ACHN (cell line): ENCODE measurements at places on chromosomes 12 and 14.
A peak's percentile ranks its signal among the peaks of the same experiment; 100 is the strongest.

DNA sequence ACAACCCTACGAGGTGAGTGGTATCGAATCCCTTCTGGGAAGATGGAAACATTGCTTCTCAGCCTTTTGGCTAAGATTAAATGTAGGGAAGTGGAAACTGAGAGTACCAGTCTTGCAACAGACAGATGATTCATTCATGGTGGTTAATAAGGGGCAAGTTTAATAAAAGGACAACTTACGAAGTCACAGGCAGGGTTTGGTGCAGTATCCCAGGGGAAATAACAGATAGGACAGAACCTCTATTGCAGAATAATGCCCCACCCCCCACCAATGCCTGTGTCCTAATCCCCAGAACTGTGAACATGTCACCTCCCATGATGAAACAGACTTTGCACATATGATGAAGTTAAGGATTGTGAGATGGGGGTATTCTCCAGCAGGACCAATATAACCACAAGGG lies 212.5 kb downstream of the TBX5 start:
- DNase-seq: no peak

- DNase-seq: no peak
Observed at GRCh38 chr12:95151406-95151805, 65.9 kb downstream of the FGD6 start.

GRCh38 chr12:64968989-64969819 lies 144.8 kb downstream of the TBC1D30 start:
- peak; percentile 61 for DNase-seq

- DNase-seq: no peak
Observed at GRCh38 chr14:54470701-54471100, 18.1 kb downstream of the GMFB start.

GRCh38 chr12:131065801-131066200 lies 112.1 kb downstream of the ADGRD1 start:
- no peak for DNase-seq

- no peak for DNase-seq
Observed at GRCh38 chr14:101442451-101442850, 118.8 kb upstream of the DIO3 start.

DNA sequence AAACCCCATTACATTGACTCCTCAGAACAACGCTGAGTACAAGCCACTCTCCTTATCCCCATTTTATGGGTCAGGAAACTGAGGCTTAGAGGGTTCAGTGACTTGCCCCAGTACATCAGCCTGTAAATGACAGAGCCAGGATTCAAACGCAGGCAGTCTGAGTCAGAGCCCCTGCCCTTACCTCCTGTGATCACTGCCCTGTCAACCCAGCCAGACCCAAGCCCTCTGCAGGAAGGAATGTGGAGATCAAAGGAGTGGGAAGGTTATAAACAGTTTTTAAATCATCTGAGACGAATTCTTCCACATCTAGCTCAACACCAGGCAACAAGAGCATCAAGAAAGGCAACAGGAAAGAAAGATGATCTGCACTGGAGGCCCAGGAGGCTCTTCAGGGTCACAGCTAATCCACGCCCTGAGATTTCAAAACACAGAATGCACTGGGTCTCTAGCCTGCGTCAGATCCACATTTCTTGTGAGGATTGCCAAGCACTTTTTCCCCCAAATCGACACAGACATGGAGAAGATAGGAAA lies 38.5 kb downstream of the SPTB start:
- peak; percentile 61 for DNase-seq

GRCh38 chr12:53279283-53279869 lies 11.3 kb downstream of the ESPL1 start:
- DNase-seq: no peak

DNA sequence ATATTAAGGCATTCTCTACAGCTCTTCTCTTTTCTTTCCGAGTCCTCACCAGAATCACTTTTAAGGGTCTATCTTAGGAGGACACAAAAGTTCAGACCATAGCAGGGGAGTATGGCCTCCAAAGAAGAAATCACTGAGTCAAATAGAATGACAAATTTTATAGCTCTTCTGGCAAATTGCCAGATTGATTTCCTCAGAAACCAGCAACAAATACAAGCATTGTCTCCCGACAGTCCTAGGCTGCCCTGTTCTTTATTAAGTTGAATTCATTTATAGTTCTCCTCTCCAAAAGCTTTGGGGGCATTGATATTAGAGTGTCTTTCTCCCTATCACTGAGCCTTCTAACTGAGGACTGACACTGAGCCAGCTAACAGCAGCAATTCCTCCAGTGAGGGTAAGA lies 156.4 kb upstream of the FRMD6 start:
- no peak for DNase-seq

- peak; percentile 65 for DNase-seq
Observed at GRCh38 chr12:110582276-110583136, 612 bp downstream of the PPTC7 start.

GRCh38 chr12:28066879-28067278 lies 94.3 kb upstream of the PTHLH start:
- DNase-seq: no peak

- no peak for DNase-seq
Observed at GRCh38 chr12:93287149-93287548, 90.6 kb upstream of the NUDT4 start.

GRCh38 chr14:83294941-83295340 lies 1761.3 kb upstream of the SEL1L start:
- DNase-seq: peak; percentile 4

DNA sequence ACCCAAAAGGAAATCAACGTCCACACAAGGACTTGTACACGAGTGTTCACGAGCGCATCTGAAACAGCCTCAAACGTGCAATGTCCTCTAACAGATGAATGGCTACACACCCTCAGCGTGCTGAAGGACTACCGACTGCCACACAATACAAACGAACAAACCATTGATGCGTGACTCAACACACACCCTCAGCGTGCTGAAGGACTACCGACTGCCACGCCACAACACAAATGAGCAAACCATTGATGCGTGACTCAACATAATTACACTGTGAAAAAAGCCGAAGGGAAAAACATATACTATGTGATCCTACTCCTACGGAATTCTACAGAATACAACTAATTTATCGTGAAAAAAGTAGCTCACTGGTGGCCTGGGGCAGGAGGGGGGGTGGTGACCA lies 25.1 kb upstream of the BTBD6 start:
- no peak for DNase-seq

DNA sequence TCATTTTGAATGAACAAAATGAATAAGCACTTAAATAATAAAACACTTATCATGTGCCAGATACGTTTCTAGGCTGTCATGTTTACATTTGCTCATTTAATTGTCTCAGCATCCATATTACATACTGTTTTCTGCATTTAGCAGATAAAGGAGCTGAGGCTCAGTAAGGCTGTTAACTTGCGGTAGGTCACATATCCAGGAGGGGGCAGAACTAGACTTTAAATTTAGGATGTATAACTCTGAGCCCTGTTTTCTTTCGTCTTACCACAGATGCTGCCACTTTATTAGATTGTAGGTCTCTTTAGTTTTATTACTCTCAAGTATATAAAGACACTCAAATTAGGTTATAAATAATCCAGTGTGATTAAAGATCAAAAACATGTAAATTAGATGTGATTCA lies 17.7 kb downstream of the IRAK4 start:
- peak; percentile 62 for DNase-seq

GRCh38 chr12:57133013-57133569 lies 4.8 kb downstream of the LRP1 start:
- no peak for DNase-seq

- DNase-seq: no peak
Observed at GRCh38 chr14:23579311-23579630, 681 bp upstream of the JPH4 start.

DNA sequence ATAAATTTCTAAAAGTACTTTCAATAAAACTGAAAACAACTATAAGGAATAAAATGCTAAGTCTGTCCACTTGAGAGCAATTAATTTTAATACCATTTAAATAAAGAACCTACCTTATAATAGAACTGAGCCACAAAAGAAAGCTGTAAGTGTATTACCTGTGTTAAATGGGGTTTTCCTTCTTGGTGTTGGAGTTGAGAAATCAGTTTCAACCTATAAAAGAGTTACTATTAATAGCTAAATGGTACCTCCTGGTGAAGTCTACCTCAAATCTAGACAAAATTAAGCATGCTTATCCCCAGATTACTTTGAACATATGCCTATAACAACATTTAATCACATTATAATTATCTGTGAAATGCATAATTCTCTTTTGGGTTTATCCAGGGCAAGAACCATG lies 48.8 kb downstream of the MIS18BP1 start:
- no peak for DNase-seq

DNA sequence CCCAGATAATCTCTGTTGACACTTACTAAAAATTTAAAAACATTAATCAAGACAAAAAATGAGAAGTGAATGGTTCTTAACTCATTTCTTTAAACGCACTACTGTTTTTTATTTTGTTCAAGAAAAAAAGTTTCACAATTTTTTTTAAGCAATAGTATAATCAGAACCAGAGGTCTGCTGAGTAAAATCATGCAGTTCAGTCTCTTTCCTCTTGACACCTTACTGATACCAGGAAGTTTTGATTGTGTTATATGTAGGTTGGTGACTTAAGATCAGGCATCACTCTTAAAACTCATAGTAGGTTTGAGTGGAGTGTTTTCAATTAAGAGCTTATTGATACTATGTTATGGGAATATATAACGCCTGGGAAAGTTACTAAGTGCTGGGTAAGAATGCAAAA lies 121.4 kb downstream of the TRMT5 start:
- no peak for DNase-seq

DNA sequence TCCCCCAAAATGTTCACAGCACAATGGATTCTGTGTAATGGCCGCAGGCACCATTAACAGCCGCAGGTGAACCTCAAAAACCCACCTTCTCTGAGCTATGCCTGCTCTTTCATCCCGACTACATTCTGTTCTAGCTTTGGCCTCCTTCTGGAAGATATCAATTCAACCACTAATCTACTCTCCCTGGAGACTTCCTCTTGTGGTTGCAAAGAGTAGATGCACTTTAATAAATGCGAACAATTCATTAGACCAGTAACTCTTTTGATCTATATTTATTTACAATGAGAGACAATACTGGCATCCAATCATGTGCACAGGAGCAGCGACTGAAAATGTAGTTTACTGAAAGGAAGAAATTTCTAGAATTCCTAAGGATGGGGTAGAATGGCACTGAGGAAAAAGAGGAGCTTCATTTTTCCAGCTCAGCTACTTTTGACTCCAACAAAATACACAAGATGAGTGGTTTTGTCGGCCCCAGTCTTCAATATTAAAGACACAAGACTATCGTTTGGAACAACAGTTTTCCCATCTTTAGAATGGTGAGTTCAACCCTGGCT lies 5.3 kb downstream of the GRIN2B start:
- DNase-seq: peak; percentile 15

GRCh38 chr14:40909906-40910305 lies 696.8 kb upstream of the LRFN5 start:
- no peak for DNase-seq

GRCh38 chr12:60269611-60270269 lies 673.9 kb downstream of the SLC16A7 start:
- DNase-seq: no peak

DNA sequence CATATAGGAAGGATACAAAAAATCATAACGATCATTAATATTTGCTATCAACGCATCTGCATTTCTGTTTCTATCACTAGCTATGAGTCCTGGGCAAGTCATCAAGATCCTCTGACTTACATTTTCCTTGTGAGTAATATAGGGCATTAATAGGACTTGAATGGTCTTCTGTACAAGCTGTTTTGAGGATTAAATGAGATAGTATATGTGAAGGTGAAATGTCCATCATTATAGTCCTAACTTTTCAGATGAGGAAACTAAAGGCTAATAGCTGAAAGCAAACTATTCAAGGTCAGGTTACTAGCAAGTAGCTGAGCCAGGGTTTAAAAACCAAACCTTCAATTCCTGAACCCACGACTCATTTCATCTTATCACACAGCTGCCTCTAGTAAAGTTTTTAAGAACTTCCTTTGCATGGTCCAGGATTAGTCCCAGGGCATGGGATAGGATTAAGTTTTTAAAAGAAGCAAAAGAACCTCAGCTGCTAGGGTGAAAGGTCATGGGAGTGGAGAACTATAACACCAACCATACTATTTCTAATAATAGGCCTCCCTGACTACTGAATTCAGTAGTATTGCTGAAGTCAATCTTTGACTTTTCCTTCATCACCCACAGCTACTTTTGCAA lies 101.4 kb upstream of the ADAMTS20 start:
- DNase-seq: no peak

- peak; percentile 100 for DNase-seq
Observed at GRCh38 chr12:32115404-32116104, 8.9 kb downstream of the BICD1 start.

DNA sequence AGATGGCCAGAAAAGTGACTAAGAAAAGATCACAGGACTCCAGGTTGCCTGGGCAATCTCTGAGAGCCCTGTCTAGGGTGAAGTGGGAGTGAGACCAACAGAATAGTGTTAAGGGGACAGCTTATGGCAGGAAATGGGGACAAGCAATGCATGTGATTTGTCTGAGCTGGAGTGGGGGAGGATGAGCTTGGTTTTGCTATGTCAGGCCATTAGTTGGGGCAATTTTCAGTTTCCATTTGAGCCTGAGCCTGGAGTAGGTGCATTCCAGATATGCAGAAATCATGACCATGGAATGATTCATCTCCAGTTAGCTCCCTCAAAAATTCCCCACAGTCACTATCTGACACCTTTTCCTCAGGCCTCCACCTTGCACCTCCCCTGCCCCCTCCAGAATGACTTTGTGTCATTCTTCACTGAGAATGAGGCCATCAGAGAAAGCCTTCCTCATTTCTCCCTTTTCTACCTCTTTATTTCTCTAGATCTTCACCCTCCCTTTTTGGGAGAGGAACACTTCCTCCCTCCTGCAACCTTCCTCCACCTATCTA lies 150.9 kb upstream of the PLEKHG7 start:
- DNase-seq: peak; percentile 79

DNA sequence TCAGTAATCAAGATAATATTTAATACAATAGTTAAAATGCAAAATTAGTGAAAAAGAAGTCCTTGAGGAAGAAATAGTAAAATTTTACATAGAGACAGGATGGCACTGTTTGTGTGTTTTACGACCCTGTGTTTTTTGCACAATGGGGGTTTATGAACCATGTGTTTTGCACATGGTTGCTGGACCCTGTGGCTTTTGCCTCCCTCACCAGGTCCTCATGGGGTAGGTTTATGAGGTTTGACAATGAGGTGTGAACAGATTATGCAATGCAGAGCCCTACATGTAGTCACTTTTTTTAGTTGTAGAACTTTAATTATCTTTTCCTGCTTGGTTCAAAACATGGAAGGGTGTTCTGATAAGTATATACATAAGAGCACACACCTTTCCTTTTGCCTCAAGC lies 366.3 kb upstream of the FAR2 start:
- no peak for DNase-seq

- DNase-seq: no peak
Observed at GRCh38 chr14:55043528-55043927, 7.9 kb upstream of the MAPK1IP1L start.

GRCh38 chr12:121712461-121713256 lies at the start of gene TMEM120B:
TSS of gene TMEM120B (plus strand) at chr12:121712752. CDS start at chr12:121712896, 144 bp downstream.
- peak; percentile 84 for DNase-seq
